ENCODE measurements at places on chromosomes 2 and 18.
A peak's percentile ranks its signal among the peaks of the same experiment; 100 is the strongest.

- DNase-seq, result no peak
Observed at GRCh38 chr2:61885896-61886603, 2.4 kb downstream of the CCT4 start.

- no peak for DNase-seq
Observed at GRCh38 chr2:150167711-150168110, 319.8 kb downstream of the RND3 start.

GRCh38 chr2:240234503-240234951, 94.1 kb upstream of the OTOS start:
- DNase-seq, result no peak

DNA sequence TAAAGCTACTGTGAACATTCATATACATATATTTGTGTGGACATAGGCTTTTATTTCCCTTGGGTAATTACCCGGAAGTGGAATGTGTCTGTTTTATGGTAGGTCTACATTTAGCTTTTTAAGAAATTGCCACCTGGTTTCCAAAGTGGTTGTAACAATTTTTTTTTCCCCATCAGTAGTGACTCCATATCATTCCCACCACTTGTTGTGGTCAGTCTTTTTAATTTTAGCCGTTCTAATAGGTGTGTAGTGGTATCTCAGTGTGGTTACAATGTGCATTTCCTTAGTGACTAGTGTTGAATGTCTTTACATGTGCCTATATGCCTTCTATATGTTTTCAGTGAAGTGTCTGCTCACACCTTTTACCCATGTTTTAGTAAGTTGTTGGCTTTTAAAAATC, 60.3 kb upstream of the MAPRE3 start:
- no peak for DNase-seq

DNA sequence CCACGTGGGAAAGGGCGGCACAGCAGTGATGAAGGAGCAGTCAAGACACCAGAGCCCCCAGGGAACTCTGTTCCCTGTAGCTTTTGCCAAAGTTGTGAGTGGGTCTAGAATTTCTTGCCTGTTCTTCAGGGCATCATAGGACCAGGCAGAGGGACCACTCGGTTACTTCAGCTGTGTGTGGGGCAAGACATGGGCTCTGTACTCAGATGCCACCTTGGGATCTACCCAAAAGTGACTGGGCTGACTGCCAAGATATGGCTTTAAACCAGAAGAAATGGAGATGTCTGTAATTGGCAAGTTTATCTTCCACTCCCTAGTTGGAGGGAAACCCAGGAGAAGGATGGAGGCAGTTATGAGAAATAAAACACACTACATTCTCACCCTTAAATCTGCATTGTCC, 29.6 kb downstream of the KCNF1 start:
- no peak for DNase-seq

GRCh38 chr2:55718165-55719008, 24.7 kb upstream of the PNPT1 start:
- DNase-seq, result peak; percentile 14

DNA sequence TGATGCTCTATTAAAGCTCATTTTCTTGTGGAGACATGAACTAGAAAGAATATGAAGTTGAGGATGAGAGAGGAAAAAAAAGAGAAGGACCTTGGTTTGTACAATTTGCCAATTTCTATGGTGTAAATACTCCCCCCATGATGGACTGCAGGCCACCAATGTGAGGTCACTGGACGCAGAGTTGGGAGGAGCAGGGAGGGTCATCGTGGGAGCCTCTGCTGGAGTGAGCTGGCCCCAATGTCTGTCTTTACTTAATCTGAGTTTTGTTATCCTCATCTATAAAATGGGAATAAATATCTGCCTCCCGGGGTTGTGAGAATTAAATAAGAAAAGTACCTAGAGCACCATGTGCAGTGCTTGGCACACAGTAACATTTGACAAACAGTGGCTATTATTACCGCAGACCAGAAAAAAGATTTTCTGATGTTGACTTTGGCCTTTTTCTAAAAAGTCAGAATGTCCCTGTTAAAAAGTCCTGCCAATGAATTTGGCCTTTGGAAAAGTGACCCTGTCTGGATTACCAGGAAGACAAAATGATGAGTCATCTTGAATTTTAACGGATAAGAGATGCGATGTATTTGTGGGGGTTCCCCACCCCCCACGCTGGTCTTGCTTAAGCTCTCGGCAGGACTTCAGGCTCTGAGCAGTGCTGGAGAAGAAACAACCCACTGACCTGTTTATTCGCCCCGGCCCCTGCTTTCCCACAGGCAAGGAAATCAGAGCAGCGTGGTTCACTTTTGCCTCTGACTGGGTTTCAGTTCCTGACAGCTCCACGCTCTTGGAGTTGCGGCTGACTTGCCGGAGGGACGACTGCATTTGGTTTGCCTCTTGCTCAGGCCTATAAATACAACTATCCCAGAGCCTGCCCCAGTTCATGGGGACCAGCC, 50.3 kb upstream of the FOSL2 start:
- DNase-seq, result no peak

Measured in CMK (cell line).